Breast epithelium (tissue), 4 donors: ENCODE measurements at places on chromosomes 3 and 15. TPM values are rescaled to one million over a fixed set of nuclear protein-coding genes. Genes with fewer than 3 reads are reported as not detected.

TIMP4 gene
- total RNA-seq: 27.4 TPM

CCDC39 gene
- 0.33 TPM for total RNA-seq

CPNE4 gene
- total RNA-seq: not detected

REC114 gene
- not detected for total RNA-seq

DNA sequence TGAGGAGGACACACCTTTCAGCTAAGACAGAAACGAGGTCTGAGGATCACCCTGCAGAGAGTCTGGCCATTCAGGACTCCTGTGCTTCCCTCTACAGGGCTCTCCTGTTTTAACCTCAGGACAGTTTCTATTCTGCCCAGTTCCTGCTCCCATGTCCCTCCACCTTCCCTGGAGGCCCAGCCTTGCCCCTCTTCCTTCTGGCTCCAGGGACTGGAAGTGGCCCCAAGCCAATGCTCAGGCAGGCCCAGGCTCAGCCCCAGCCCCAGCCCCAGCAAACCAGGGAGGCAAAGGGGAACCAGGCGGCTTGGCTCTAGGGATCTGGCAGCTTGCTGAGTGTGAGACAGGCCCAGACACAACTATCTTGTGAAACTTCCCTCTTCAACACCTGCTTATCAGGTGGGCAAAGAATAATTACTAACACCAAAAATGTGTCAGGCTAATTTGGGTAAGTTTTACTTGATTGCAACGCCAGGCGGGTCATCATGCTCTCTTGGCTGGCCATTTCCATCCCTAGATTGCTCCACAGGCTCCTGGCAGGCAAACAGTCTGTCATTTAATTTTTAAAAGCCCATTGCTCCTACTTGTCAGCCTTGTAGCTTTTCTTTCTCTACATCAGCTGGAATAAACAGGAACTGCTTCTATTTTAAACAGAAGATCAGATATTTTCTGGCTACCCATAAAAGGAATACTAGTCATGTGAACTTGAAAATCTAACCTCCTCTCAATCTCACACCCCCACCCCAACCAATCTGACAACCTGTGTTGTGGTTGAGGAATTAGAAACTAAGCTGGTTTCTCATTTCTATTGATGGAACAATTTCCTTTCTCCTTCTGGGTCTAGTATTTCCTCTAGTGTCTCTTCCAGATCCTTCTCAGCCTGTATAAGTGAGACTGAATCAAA lies 33.5 kb downstream of the UPK1B start:
- no peak for DNase-seq

GRCh38 chr15:35886765-35887164 lies 340.8 kb upstream of the DPH6 start:
- DNase-seq: no peak

DNA sequence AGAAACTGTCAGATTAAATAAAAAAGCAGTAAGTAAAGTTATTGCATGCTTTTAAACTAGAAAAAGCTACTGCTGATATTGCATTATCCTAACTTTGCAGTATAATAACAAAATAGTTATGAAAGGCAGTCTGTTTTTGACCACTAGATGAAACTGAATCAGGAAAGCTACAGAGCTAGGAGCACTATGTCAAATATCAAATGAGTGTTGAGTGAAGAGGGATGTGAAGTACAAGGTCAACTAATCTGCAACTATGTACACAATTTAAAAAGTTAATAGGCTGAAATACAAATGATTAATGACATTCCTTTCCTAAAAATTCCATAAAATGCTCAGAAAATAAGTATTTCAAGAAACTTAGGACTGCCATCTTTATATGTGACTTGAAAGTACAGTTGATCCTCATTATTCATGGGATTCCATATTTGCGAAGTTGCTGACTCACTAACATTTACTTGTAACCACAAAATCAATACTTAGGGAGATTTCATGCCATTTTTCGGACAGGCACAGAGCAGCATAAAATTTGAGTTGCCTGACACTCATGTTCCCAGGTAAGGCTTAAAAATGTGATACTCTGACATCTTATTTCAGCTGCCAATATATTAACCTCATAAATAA lies 34.5 kb downstream of the SLC4A7 start:
- DNase-seq: no peak

DNA sequence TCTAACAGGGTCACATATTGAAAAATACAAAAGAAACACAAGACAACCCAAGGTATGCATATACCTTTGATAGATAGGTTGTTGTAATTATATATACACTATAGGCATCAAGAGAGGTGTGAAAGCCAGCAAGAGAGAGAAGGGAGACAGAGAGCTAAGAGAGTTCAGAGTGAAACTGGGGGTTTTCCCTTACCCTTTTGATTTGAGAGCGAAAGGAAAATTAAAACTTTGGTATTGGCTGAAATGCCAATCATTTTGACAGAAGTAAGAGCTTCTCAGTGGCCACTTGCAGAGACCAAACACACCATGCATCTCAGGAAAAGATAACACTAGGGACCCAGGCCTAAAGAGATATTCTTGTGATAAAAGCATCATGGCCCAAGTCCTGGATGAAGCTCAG lies 183.6 kb downstream of the SHOX2 start:
- DNase-seq: no peak

GRCh38 chr15:78917888-78918287 lies 27.0 kb downstream of the CTSH start:
- no peak for DNase-seq

DNA sequence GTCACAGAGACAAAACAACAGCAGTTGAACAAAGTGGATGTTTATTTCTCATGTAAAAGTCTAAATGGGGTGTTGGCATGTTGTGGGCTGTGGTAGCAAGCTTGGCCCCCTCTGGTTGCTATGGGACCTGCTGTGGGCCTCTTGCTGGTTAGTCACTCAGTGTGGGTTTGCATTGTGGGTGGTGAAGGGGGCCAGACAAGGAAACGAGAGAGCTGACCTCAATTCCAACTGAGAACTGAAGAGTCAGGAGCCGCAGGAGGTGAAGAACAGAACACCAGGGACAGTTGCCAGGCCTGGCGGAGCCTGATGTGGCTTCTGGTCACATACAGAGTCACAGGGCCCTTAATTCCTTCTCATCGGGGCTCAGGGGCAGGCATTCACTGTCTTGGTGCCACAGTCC lies 1.9 kb upstream of the ADPGK start:
- DNase-seq: no peak

DNA sequence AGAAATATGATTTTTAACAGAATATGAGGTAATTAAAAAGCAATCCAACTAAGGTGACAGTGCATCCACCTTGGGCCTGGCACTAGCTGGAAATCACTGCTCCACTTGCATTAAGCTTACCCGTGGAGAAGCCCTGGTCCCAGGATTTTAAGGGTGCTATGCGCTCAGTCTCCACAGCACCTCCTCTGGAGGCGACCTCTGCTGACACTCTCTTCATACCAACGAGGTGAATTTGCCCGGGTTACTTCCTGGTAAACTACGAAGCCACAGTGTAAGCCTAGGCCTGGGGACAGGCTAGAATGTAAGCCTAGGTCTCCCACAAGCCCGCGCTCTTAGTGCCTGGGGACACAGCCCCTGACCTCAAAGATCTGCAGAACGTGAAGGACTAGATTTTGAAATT lies 793 bp downstream of the APOD start:
- no peak for DNase-seq

GRCh38 chr3:188434594-188434993 lies 280.6 kb downstream of the LPP start:
- no peak for DNase-seq

DNA sequence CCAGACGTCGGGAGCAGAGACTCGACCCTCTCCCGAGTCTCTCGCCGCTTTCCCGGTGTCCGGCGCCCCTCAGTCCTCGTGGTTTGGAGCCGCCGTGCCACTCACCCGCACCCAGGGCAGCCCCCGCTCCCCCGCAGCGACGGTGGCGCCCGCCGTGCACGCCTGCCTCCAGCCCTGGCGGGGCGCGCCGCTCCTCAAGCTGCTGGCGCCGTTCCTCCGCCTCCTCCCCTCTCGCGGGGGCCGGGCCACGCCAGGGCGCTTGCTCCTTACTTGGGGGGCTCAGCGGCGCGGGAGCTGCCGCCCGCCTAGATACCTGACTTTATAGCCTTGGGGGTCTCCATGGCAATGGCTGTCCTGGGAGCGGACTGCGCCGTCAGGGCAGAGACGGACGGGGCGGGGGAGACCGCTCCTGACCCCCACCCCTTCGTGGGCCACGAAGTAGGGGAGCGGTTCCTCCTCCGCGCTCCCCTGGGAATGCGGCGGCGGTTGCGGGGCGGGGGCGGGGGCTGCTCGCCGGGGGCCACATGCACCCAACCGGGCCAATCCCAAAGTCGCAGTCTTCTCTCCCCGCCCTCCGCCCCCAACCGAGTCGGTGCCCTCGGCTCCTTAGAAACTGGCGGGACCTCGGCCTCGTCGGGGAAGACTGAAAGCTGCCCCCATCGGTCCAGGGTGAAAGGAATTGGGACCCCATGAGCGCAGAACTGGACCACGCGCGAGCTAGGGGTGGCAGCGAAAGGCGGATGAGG lies at the start of gene ANKRD63:
Gene ANKRD63 (minus strand): TSS at position 196 of the 746 bp plus-strand sequence. CDS start 478 bp downstream, outside the sequence.
- DNase-seq: no peak

DNA sequence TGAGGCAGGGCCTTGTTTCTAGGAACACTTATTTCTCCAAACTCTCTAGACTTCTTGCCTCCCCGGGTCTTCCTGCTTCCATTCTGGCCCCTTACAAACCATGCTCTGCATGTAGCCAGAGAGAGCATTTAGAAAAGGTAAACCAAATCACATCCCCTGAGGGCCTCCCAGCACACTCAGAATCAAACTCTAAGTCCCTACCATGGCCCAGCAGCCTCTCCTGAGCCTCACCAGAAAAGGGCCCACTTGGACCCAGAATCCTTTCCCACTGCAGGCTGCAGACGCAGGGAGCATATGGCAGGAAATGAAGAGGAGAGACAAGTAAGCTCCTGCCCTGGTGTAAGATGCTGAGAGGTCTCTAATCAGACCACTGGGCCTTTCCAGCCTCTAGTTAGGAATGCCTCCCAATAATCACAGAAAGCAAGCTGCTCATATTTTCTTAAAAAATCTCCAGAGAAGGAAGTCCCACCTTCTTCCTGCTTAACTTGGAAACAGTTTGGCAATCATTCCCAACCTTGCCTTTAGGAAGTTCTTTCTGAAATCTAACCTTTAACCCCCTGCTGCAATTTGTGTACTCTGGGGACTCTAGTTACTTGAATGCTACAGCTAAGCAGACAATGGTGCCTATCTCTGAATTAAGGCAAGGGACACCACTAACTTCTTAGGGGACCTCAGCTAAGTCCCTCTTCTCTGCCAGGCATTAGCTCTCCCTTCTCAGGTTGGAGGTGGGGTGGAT lies 4.2 kb downstream of the AMOTL2 start:
- DNase-seq: no peak

DNA sequence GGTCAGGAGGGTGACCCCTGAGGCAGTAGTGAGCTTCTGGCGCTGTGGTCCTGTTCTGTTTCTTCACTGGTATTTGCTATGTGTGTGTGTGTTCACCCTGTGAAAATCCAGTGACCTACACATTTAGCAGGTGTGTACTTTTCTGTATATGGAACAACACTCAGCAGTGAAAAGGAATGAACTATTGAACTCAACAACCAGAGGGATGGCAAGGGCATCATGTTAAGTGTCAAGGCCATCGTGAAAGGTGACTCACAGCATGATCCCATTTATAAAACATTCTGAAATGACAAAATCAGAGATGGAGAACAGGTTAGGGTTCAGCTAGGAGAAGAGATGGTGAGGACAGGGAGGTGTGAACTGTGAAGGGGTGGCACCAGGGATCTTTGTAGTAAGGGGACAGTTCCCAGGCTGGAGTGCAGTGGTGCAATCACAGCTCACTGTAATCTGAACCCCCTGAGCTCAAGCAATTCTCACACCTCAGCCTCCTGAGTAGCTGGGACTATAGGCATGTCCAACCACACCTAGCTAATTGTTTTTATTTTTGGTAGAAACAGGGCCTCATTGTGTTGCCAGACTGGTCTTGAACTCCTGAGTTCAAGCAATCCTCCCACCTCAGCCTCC lies 10.0 kb upstream of the RAB43 start:
- no peak for DNase-seq

GRCh38 chr3:149277331-149277813 lies 55.7 kb upstream of the CP start:
- no peak for DNase-seq

DNA sequence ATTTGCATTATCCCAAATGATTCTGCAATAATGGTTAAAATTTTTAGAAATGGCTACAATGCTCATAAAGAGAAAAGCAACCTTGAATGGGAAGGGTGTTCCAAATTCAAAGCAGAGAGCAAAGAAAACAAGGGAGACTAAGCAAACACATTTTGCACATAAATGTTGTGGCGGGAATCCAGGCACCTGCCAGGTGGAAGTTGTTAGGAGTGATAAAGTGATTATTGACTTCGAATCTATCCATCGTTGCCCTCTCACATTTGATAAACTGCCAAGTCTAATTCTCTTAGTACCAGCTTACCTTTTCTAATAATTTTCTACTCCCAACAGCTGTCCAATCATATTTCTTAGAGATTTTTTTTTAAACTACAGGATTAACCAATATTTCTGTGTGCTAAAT lies 244.5 kb downstream of the CACNA2D3 start:
- no peak for DNase-seq

DNA sequence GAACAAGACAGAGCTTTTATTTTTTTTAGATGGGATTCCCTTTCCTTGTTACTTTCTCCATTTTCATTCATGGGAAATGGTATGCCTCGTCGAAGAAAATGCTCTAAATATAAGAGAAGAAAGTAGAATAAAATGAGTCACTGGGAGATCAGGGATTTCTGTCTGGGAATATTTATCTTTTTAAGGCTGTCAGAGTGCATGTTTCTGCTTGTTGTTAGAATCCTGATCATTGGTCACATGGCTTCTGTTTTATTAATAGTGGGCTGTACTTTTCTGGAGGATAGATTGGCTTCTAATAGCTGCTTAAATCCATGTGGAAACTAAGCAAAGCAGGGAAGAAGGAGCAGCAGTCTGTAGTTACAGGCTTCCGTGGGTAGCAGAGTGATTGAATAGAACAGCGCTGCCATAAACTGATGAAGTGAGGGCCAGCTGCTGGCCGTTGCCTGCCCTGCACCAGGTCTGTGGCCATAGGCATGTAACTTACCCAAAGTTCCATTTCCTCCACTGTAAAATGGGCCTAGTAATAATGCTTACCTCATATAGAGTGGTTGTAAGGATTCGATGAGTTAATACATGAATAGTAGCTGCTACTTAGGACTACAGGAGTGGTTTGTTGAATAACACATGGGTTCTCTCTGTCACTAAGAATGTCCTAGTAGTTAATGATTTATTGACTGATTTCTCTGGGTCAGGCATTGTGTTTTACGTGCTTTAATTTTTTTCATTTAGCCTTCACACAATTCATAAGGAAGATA lies 289.9 kb downstream of the SATB1 start:
- DNase-seq: no peak

DNA sequence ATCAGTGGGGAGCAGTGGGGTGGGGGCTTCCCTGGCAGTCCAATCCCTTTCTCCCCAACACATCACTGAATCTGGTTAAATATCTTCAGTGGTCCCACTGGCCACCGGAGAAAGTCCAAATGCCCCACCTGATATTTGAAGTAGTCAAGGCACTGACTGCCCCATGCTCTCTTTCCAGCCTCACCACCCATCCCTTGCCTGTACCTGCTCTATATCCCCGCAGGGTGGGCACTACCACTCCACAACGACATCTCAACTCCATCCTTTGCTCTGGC lies 101.7 kb downstream of the DAPK2 start:
- DNase-seq: peak; percentile 17
